ENCODE measurements at places on chromosomes 2 and 18.

DNA sequence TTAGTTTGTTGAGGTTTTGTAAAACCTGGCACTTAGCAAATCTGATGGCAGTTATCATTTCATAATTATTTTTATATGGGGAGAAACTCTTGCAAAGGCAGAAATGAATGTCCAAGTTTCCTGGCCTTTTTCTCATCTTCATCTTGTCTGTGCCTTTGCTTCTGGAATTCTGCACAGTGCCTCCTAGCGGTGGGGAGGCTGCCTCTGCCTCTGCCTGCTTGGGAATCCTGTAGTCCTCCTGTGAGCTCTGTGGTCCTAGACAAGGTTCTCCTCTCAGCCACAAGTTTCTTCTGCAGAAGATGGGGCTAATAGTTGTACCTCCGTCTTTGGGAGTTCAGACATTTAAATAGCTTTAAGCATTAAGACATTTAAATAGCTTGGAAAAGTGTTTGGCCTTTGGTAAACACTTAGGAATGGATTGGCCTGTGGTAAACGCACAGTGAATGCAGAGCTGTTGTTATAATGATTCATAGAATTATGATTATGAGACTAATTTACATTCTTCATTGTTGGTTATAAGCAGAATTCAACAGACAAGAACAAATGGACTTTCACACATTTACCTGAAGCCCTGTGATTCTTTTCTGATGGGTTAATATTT is 101.2 kb downstream of the ZNF236 start:
- DNase-seq, result no peak

- DNase-seq, result no peak
These were observed 32.3 kb upstream of the XDH start for GRCh38 chr2:31446848-31447247.

- DNase-seq, result no peak
These were observed 152.9 kb downstream of the NCKAP5 start for GRCh38 chr2:133415210-133415876.

GRCh38 chr2:1635823-1636222 is 108.5 kb downstream of the PXDN start:
- no peak for DNase-seq

GRCh38 chr2:3805201-3805939 is 102.0 kb downstream of the DCDC2C start:
- DNase-seq, result no peak

GRCh38 chr2:159617646-159618045 is 1.3 kb upstream of the BAZ2B start:
- peak; percentile 38 for DNase-seq

- no peak for DNase-seq
These were observed 62.0 kb downstream of the INSIG2 start for GRCh38 chr2:118150294-118150693.

DNA sequence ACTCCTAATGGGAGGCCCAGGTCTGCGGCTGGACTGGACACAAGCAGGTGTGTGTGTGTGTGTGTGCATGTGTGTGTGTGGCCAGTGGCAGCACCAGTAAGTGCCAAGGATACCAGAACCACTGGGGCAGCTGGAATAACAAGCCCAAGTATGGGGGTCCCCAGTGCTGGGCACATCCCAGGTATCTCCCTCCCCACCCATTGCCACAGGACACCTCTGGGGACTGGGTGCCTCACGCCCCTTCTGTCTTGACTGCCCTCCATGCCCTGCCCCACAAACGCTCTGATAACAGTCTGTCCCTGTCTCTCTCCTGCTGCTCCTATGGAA is 9.0 kb downstream of the SPEG start:
- DNase-seq, result no peak

DNA sequence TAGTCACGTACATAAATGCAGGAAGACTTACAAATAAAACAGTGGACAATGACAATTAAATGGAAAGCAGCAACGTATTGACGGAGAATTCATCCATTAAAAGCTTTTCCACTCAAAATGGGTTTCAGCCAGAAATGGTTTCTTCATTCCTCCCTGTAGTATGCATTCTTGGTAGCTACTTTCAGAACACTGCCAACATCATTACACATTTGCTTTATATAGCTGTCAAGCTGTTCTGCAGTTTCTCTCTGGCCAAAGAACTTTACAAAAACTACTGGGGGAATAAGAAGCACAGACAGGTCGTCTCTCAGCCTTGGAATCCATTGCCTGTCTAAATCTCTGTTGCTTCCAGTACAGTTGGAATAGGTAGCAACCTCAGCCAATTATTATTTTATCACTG is 84.1 kb upstream of the NCKAP5 start:
- DNase-seq, result no peak

DNA sequence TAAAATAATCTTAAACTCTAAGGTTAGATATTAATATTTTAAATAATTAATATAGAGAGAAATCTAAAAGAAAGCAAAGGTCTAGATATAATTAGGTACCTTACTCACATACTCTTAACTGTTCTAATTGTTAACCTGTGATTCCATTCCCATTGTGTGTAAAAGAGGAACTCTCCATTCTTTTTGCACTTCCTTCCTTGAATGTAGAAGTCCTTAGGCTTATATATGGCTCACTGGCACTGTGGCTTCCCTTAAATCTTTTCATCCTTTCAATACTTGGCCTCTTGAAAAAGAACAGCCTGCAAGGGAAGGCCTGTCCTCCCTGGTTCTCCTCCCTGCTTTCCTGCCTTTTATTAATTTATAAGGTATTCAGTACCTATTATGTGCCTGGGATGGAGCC is 182.8 kb upstream of the FOSL2 start:
- DNase-seq, result no peak

GRCh38 chr2:181178823-181179412 is 198.5 kb downstream of the UBE2E3 start:
- no peak for DNase-seq

GRCh38 chr2:175726223-175726622 is 275.8 kb downstream of the LNPK start:
- no peak for DNase-seq

GRCh38 chr18:36464126-36464651 is 166.7 kb downstream of the FHOD3 start:
- no peak for DNase-seq

DNA sequence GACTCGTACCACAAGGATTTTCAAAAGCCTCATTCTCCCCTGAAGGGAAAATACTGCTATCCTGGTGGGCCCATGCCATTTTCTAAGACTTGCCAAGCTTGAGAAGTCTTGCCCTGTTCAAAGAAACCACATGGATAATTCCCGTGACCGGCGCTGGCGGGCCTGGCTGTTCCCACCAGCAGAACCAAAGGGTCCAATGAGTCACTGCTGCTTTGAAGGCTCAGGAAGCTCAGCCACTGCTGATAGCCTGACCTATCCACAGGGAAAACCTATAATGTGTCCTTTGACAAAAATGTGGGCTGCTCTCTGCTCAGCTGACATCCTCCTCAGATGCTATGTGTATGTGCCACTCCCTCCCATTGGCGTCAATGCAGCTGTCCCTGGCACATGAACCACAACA is 137.9 kb upstream of the RAB12 start:
- DNase-seq, result no peak

DNA sequence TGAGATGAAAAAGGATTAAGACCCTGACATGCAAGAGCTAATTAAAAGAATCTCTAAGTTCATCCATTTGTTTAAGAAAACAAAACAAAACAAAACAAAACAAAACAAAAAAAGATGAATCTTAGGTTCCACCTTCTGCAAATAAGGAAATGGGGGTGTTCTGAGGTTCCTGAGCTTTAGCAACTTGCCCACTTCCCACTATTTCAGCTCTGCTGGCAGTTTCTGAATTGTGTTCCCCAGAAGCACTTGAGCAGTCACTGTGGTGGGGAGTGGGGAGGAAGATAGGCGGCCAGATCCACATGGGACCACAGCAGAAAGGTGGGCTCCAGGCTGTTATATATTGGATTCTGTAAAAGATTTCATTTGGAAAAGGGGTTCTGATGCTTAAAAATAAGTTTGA is 20.3 kb downstream of the INO80C start:
- no peak for DNase-seq

DNA sequence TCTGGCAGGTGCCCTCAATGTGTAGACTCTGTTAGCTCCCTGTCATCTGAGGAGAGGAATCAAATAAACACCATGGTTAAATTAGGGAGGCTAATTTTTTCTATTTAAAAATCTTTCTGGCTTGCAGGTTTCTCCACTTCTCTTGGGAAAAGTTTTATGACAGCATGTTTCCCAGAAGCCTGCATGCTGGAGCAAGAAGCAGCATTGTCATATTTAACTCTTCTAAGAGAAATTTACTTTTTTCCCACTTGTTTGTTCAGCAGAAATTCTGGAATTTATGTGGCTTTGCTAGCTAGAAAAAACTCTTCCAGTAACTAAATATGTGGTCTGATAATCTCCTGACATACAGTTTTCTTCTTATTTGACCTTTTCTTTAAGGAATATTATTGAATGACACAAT is 230.5 kb downstream of the PARD3B start:
- no peak for DNase-seq

- DNase-seq, result no peak
These were observed 1.5 kb downstream of the ATP6V1B1 start for GRCh38 chr2:70936979-70937811.

DNA sequence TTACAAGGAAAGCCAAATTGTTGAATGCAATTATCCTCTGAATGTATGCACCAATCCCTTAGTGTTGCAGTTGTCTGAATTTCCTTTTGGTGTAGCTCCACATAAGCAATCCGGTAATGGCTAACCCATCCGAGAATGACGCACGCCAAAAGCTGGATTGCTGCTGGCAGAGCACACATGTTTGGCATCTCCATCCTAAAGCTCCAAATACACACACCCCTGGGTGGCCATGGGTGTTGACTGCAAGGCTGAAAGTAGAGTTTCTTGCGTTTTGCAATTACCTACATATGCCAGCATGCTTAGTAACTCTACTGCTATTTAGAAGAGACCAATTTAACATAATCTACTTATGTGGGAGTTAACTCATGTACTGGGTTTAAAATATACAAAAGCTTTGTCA is 53.1 kb downstream of the KCTD1 start:
- DNase-seq, result no peak

GRCh38 chr2:81739966-81740365 is 1435.4 kb upstream of the LRRTM1 start:
- no peak for DNase-seq

DNA sequence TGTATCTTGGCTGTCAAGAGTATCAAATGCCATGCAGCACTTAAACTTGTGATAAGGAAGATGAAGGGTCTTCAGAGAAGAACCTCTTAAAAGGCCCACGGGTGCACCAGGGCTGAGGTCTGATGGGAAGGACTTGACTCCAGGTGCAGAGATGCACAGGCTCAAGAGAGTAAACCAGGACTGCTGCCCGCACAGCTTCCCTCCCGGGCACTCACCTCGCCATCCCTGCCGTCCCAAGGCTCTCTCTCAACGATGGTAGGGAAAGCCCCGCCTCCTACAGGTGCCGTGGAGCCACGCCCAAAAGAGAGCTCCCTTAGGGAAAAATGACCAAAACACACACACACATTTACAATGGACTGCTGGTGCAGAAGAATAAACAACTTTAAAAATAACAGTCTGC is 27.9 kb downstream of the PDIA6 start:
- DNase-seq, result no peak

DNA sequence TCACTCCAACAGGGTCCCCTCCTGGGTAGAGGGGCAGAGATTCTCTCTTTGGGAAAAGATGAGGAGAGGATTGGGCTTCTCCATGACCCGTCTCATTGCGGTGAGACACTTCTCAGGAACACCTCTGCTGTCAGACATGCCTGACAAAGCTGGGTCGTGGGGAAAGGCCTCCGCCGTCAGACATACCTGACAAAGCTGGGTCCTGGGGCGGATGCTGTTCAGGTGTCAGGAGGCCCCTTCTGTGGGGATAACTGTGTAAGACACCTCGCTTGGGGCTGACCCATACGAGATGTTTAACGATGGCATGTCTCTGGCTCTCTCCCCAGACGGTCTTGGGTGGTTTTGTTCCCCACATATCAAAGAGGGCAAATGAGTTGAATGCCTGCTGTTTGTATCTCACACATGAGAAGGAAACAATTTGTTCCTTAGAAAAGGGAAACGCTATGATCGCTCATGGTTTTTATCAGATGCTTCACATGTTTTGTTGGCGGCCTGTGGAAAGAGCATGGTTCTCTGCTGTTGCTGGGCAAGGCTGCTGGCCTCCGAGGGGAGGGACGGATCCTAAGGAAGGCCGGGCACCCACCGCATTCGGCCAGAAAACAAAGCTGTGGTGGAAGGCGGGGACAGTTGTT is 40.8 kb upstream of the PXDN start:
- DNase-seq, result no peak

GRCh38 chr2:150424406-150424805 is 63.1 kb downstream of the RND3 start:
- DNase-seq, result no peak

- DNase-seq, result no peak
These were observed 4.7 kb upstream of the HPCAL1 start for GRCh38 chr2:10297959-10298531.

GRCh38 chr2:204000446-204000845 is 63.9 kb downstream of the ICOS start:
- no peak for DNase-seq

DNA sequence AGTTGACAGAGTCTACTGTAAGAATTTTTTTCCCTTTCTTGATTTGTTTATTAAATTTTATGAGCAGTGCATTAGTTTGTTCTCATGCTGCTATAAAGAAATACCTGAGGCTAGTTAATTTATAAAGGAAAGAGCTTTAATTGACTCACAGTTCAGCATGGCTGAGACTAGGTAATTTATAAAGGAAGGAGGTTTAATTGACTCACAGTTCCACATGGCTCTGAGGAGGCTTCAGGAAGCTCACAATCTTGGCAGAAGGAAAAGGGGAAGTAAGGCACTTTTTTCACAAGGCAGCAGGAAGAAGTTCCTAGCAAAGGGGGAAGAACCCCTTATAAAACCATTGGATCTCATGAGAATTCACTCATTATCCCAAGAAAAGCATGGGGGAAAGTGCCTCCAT is 191.4 kb upstream of the VRK2 start:
- no peak for DNase-seq

- no peak for DNase-seq
These were observed 56.2 kb upstream of the RMDN2 start for GRCh38 chr2:37868866-37869265.

- no peak for DNase-seq
These were observed 996 bp downstream of the TGFBRAP1 start for GRCh38 chr2:105328281-105329196.

DNA sequence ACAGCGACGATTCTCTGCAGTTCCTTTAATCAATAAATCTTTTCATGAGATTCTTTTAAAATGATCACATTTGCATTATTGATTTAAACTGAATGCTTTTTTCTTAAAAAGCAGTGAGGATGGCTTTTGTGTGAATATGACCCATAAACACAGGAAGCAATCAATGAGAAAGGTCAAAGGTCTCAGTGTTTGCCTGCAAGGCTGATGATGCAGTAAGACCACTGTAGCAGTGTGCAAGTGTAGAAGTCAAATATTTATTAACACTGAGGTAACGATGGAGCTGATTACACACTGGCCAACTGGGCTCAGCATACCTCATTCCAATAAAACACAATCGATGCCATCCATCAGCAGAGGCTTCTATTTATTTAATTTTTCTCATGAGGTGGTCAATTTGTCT is 633.5 kb downstream of the DCDC2C start:
- no peak for DNase-seq

Measured in NCI-H2107 (cell line).